Right ventricle myocardium superior (tissue), 1 donor: ENCODE measurements at places on chromosomes 2 and 18. TPM values are rescaled to one million over a fixed set of nuclear protein-coding genes. Genes with fewer than 3 reads are reported as not detected.

Gene ALPP
- not detected for total RNA-seq

Gene CIB4
- total RNA-seq = not detected

GRCh38 chr2:65586516-65586915 is 154.1 kb upstream of the SPRED2 start:
- no peak for DNase-seq

DNA sequence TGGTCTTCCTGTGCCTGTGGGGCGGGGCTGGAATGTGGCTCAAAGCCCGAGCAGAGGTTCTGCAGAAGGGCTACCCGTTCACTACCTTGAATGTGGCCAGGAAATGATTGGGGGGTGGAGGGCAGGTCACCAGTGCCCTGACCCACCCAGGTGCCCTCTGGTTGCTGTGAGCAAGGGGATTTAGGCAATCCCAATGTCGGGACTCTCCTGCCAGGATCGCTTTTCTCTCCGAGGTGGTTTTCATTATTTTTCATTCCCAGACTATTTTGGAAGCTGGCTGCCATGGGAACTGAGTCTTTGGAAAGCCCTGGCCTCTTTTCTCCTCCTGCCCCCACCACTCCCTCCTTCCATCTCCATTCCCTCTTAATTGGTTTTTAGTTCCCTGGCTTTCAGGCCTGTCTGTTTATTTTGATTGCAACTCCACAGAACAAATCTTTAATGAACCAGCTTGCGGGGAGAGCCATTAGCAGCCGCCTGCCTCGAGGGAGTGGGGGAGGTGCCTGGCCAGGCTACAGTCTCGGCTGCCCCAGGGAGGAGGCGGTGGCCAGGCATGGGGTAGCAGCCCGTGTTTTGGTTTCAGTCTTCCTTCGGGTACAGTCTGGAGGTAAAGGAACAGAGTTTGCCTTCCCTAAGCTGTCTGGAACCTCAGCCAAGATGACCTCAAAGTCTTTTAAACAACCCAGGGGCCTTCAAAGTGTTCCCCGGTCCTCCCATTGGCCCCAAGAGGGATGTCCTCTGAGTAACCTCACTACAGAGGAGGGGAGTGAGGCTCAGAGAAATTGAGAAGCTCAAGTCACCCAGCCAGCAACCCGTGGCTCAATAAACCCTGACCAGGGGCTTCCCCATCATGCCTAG is 114.4 kb upstream of the HAAO start:
- peak; percentile 82 for DNase-seq

DNA sequence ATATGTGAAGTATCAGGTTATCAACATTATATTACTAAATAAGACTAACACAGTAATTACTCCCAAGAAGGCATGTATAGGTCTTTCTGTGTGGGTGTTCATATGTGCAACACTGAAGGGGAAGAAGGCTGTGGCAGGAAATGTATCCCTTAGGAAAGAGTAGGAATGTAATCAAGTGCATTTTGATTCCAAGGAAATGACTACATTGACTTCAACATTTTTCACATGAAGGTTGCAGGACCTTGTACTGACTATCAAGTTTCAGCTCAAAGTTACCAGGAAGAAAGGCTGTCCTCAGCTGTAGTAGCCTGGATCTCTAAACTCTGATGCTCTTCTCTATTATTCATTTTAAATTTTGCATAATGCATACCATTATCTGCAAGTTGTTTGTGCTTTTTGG is 680.8 kb downstream of the NYAP2 start:
- no peak for DNase-seq

GRCh38 chr2:188456114-188456909 is 164.6 kb downstream of the GULP1 start:
- no peak for DNase-seq

GRCh38 chr2:124867247-124867646 is 842.2 kb downstream of the CNTNAP5 start:
- no peak for DNase-seq
